ENCODE measurements at places on chromosomes 3 and 15. TPM values are rescaled to one million over a fixed set of nuclear protein-coding genes. Genes with fewer than 3 reads are reported as not detected.

The TRAIP gene
- 31.0 TPM for total RNA-seq

DNA sequence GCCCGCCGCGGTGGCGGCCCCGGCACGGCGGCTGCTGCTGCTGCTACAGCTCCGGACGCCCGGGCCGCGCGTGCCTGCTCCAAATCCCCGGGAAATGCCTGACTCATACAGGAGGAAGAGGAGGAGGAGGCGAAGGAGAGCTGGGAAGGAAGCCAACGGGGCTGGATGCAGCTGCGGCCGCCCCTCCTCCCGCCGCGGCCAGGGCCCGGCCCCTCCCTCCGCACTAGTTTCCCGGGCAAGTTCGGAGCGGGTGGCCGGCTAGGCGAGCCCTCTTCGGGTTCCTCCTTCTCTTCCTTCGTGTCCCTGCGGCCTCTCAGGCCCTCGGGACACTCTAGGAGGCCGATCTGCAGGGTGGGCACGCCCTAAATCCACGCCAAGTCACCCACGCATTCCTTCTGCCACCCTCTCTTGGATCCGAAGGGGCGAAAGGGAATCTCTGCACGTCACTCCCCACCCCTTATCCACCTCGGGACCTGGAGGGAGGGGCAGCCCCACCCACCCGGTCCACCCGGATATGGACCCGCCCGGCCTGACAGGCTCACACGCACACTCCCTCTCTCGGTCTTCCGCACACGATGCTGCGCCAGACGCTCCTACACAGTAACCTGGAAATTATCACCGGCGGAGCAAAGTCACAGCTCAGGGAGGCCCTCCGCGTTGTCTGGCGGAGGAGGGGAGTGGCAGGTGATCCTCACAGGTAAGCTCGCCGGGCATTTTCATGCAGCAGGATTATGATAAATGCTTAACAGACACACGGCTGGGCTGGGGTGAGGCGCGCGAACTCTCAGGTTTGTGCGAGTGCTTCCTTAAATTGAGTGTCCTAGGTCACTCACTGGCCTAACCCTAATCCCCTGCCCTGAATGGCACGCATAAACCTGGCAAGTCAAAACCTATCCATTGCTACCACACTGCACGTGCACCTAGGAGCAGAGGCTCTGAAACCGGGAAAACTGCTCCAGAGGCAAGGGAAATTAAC lies at the start of the genes OSBPL10 and ZNF860:
TSS of gene OSBPL10 (minus strand) at position 57 of the 976 bp plus-strand sequence. CDS start 83 bp downstream, outside the sequence.
TSS of gene ZNF860 (plus strand) at position 545 of the 976 bp plus-strand sequence. CDS start 7,330 bp downstream, outside the sequence.
- peak within 1 kb of the TSS; percentile 9 for H3K27ac ChIP-seq
- DNase-seq, result peak; percentile 25
- H3K4me3 ChIP-seq, result peak within 1 kb of the TSS; percentile 77

GRCh38 chr3:40961104-40961857 lies 238.0 kb upstream of the CTNNB1 start:
- no peak for DNase-seq
- H3K4me3 ChIP-seq, result no peak overlapping the region
- no peaks in the 10 kb centered on the region for H3K36me3 ChIP-seq
- H3K27ac ChIP-seq, result no peak overlapping the region

DNA sequence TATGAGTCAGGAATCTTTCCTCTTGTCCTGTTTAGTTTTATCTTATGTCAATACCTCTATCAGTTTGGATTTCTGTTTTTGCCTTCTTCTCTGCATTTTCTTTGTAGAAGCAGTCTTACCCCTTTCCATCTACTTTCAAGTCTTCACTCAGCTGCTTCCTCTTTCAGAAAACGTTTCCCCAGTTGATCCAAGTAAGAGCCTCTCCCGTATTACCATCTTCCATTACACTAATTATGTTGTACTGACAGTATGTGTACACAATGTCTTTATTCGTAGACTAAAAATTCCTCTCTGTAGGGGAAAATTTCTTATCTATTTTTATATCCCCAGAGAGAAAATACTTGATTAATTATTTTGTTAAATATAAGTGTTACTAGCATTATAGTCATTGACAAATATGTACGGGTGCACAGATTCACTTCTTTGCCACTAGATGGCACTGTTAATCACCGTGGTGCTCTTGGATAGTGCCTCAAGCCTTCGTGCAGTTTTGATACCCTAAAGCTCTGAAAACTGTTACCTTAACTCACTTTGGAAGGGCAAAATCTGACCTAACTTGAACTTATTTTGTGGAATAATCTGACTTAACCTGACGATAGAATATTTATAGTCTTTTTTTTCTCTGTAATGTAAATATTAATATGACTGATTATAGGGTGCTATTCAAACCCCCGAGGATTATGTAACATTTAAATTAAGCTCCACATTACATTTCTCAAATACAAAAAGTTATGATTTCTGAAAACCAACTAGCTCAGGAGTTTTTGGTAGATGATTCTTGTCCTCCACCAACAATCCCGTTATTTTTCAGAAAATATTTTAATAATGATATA lies 74.2 kb upstream of the POU1F1 start:
- no peak overlapping the region for H3K27ac ChIP-seq
- H3K27me3 ChIP-seq, result peaks cover 6% of the 10 kb centered on the region

The MESP2 gene
- not detected for total RNA-seq

The MFN1 gene
- total RNA-seq, result 36.9 TPM

DNA sequence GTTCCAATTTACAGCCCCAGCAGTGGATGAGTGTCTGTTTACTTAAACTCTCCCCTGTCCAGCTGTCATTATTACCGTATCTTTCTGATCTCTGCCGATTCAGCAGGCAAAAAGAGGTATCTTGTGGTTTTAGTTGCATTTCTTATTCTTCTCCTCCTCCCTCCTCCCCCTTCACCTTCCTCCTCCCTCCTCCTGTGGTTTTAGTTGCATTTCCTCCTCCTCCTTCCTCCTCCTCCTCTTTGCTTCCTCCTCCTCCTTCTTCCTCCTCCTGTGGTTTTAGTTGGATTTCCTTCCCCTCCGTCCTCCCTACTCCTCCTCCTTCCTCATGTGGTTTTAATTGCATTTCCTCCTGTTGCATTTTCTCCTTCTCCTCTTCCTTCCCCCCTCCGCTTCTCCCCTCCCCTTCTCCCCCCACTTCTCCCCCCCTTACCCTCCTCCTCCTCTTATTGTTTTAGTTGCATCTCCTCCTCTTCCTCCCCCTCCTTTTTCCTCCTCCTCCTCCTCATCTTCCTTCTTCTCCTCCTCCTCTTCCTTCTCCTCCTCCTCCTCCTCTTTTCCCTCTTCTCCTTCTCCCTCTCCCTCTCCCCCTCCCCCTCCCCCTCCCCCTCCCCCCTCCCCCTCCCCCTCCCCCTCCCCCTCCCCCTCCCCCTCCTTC lies 25.3 kb upstream of the VPS33B start:
- no peak overlapping the region for H3K4me3 ChIP-seq
- no peak overlapping the region for H3K27ac ChIP-seq
- DNase-seq, result no peak
- peaks cover 30% of the 10 kb centered on the region for H3K4me1 ChIP-seq
- H3K36me3 ChIP-seq, result no peaks in the 10 kb centered on the region
- H3K27me3 ChIP-seq, result peaks cover 17% of the 10 kb centered on the region

The RARB gene
- total RNA-seq, result not detected

DNA sequence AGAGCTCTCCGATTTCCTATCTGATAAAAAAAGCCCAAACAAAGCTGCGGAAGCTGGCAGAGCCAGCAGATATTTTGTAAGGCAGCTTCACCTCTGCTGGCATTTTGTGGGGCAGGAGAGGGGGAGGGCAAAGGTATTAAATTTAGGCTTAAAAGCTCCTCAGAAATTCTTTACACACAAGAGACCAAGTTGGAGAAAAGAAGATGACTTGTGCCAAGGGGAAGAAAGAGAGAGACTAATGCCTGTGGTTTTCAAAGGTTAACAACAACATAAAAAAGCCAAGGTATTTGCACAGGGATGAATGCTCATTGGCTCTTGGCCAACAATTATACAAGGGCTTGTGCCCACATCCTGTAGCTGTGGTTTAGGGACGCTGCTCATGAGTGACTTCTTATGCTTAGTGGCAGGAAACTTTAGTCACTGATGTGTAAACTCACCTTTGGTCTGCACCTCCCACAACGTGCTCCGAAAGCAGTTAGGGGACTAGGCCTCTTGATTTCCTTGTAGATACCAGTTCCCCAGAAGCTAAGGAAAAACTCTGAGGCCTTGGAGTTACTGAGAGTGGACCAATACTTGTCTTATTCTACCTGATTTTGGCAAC lies 152.9 kb downstream of the TPRG1 start:
- peaks cover 56% of the 10 kb centered on the region for H3K36me3 ChIP-seq
- no peaks in the 10 kb centered on the region for H3K27me3 ChIP-seq
- H3K4me3 ChIP-seq, result peak overlapping the region; percentile 66
- peak; percentile 95 for DNase-seq
- H3K4me1 ChIP-seq, result peaks cover 74% of the 10 kb centered on the region
- H3K27ac ChIP-seq, result peak overlapping the region; percentile 98
